SK-N-SH treated with all-trans-retinoic acid at 6 μM for 48 hours (cell line): ENCODE measurements at places on chromosomes 2 and 18.

DNA sequence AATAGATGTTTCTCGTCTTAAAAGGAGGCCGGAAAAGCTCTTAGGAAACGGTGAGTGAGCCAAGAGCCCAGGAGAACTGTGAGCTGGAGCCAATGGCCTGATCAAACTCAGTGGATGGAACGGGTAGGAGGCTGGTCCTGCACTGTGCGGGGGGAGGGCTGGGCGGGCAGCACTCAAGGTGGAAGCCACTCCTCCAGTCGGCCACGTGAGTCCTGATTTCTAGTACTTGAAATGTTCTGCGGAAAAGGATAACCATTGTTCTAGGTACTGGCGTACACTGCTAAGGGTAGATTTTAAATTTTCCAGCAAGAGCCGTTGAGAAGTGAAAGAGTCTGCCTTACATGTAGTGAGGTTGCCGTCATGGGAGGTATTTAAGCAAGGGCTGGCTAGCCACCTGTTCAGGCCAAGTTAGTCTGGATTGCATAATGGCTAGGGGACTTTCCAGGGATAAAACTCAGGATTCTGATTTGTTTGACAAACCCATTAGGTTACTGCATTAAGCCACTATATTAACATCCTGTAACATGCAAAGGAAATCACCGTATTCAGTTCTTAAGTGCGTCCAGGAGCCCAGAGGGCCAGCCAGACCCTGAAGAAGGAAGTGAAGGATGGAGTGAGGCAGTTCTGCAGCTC lies 51.3 kb upstream of the ODC1 start:
- no peak for ATAC-seq

- ATAC-seq: no peak
These were observed 258.5 kb downstream of the RPIA start for GRCh38 chr2:88950010-88950409.

DNA sequence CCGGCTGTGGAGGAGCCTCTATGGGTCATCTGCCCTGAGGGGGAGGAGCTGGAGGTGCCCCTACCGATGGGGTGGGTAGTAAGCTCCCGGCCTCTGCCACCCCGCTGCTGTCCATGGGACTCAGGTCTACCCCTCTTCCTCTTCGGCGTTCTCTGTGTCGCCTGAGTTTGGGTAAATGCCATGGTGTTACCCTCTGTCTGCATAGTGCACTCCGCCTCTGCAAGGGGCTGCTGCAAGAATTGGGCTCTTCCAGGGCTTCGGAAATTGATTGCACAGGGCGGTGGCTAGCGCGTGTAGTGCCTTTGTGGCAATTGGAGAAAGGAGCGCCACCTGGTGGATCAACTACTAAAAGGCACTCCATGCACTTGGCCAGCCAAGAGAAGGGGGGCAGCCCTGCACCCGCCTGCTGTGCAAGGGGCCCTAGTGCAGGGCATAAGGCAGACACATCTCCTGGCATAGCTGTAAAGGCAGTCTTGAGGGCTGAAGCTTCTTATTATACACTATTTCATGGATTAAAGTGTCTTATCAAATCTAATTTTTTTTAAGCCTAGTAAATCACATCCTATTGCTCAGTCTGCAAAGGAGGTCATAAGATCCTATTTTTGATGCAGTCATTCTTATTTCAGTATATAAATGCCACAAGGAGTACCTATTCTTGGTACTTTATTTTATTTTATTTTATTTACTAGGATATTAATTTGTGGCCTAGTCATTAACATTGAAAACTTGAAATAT lies 308.9 kb downstream of the PDE11A start:
- peak; percentile 100 for ATAC-seq

DNA sequence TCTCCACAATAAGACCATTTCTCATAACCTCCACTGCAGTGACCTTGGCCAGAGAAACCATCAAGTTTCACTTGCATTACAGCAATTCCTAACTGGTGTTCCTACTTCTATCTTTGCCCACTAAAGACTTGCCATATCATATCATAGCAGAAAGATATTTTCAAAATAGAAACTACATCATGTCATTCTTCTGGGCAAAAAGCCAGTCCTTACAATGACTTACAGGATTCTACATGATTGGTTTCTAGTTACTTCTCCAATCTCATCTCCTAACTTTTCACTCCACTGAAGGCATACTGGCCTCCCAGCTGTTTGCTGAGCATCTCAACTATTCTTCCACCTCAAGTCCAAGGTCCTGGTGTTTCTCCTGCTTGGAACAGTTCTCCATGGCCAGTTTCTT lies 151.4 kb downstream of the HNMT start:
- ATAC-seq: no peak

GRCh38 chr18:73274812-73275621 lies 407.2 kb upstream of the NETO1 start:
- ATAC-seq: no peak

GRCh38 chr18:48544661-48545415 lies 6.0 kb downstream of the CTIF start:
- no peak for ATAC-seq

DNA sequence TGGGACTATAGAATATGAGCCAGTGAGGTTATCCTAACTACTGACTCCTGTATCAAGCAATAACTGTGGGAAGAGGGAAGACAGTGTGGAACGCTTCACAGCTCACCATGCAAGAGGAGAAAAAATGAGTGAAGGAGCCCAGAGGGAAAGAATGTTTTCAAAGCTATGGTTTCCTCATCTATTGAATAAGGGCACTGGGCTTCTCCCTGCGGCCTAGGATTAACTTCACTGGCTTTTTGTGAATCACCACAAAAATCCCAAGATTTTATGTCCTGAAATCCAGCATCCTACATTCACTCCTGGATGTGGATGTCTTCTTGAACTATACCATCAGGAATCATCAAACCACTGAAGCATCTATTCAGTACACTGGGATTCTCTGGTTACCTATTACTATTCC lies 44.5 kb upstream of the SP5 start:
- no peak for ATAC-seq

DNA sequence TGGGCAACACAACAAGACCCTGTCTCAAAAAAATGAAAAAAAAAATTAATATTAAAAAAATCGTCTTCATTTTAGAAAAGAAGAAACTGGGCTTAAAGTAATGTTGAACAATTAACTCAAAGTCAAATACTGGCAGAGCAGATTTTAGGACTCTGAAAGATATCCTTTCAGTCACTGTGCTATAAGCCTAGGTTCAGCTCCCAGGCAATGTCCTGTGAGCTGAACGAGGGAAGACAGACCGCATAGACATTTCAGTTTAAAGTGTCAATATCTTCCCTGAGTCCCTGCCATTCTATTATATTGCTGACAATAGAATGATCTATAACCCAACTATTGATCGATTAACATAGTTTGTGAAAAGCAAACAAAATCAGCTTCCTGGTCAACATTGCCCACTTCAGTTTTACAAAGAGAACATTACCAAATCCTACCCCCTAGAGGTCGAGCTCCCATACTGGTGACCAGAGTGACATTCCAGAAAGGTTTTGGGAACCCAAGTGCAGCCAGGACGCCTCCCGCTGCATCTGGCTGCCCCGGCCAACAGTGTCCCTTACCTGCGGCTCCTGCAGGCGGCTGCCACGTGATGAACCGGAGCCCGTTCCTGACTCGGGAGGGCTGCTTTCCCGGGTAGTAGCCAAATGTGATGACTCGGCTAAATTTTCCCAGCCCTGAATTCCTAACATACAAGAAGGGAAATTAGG lies 639 bp downstream of the MRO start:
- ATAC-seq: peak; percentile 65

DNA sequence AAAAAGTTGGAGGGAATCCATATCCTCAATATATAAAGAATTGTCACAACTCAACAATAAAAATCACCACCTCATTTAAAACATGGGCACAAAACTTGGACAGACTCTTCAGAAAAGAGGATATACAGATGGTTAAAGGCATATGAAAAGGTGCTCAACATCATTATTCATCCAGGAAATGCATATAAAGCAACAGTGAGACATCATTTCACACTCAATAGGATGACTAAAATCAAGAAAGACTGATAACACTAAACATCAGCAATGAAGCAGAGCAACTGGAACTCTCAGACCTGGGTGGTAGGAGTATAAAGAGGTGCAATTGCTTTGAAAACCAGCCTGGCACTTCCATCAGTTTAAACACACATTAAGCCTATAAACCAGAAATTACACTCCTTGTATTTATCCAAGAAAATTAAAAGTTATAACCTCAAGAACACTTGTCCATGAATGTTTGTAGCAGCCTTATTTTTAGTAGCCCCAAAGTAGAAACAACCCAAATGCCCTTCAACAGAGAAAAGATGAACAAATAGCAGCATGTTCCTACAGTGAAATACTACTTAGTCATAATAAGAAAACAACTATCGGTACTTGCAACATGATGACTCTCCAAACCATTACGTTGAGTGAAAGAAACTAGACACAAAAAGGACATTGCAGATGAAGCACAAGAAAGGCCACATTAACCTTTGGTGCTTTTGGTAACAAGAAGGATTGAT lies 79.1 kb upstream of the TANC1 start:
- no peak for ATAC-seq

DNA sequence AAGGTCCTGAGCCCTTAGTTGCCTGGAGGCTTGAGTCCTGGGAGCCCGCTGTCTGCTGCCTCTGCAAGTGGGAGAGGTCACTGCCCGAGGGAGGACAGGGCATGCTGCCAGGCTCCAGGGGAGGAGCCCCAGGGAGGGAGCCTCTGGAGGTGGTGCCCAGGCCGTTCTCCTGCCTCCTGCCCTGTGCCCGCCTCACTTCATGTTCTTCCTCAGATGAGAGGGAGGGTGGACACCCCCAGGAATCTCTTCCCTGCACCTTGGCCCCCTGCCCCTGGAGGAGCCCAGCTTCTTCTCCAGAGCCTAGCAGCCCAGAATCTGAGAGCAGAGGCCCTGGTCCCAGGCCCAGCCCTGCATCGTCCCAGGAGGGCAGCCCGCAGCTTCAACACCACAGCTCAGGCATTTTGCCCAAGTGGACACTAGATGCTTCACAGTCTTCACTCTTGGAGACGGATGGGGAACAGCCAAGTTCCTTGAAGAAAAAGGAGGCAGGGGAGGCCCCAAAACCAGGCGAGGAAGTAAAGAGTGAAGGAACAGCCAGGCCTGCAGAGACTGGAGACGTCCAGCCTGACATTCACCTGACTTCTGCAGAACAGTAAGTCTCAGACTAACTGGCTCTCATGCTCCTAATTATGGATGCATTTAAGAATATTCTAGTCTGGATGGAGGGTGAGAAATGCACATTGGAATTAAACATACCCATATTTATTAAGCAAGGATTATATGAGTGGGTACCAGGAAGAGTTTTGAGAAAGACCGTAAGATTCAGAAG lies 12.1 kb downstream of the PSD4 start:
- no peak for ATAC-seq

DNA sequence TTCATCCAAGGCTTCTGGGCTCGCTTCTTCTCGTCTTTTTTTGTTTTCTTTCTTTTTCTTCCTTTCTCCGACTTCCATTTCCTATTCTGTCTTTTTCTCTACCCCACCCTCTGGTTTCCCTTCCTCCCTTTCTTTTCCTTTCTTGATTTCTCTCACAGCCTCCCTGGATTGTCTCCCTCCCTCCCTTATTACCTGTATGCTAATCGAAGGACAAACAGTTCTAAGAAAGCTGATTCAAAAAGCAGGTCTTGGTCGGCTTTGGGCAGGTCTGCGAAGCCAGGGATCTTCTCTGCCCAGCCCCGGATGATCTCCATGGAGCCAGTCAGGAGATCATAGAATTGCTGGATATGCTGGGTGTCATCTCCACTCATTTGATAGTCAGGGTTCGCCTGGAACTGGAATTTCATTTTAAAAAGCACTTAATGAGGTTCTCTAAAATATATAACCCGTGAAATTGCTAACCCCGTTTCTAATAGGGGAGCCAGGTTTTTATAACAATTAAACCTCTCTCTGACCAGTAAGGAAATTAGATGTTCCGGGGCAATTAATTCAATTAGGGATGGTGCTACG lies 5.9 kb downstream of the NR4A2 start:
- ATAC-seq: no peak

DNA sequence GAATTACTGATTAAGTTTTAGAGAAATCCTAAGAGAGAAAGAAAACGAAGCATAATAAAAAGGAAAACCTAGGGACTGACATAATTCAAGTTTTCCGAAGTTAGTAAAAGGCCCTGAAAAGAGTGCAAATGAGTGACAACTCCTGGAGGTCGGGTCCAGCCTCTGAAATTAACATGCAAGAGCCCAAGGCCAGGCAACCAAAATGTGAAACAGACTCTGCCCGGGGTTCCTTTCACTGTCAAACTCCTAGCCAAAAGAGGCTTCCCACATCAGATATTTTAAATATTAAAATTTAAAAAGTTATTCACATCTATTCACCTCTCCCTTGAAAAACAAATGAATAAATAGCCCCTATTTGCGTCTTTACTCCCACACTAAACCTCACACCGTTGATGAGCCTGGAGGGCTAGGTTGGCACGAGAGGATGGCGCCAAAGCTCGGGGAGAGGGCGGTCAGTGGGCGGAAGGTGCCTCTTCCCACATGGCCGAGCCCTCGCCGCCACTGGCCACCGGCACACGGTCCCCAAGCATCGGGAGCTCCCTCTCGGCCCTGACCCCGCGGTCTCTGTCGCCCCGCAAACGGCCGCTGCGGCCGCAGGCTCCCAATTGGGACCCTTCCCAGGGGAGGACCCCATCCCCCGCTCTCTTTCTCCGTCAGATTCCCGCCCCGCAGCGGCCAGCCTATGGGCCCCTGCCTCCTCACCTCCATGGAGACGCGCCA lies 630 bp downstream of the PPM1G start:
- peak; percentile 70 for ATAC-seq

DNA sequence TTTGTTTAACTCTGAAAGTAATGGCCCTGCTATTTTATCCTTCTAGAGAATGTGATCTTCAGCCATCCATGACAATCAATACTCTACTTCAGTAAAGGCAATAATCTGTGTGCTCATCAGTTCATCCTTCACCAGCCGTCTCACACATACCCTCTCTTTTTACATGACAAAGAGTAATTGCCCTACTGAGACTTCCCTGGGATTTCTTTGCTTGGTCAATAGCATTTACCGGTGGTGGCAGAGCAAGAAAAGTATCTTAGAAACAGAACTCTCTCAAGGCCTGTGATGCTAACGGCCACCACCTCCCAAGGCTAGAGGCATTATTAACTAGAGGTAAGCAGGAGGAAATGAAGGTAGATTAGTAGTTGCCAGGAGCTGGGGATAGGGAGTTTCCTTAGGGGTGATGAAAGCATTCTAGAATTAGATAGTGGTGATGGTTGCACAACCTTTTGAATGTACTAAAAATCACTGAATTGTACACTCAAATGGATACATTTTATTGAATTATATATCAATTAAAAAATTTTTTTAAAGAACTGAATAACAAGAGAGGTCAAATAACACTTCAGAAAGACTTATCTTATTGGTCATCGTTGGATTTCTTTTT lies 57.9 kb upstream of the EPC2 start:
- ATAC-seq: no peak

GRCh38 chr2:15560140-15560987 lies 770 bp downstream of the NBAS start:
- peak; percentile 90 for ATAC-seq

DNA sequence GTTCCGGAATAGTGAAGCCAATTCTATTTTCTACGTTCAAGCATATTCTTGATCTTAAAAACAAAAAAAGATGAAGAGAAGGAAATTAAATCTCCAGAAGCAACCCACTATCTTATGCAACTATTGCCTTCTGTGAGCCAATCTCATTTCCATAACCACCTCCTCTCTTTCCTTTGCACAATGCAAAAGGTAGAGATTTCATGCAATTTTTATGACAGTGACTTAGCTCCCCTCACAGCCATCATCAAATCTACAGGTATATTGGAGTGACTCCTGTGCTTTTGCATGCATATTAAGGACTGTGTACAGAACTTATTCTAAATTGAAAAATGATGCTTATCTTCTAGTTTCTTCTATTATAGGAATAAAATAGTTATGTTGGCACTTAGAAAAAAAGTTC lies 191.8 kb downstream of the DCC start:
- ATAC-seq: no peak

GRCh38 chr2:161586517-161587167 lies 37.6 kb upstream of the SLC4A10 start:
- ATAC-seq: peak; percentile 70
